ENCODE measurements at places on chromosomes 12 and 14.
A peak's percentile ranks its signal among the peaks of the same experiment; 100 is the strongest.

DNA sequence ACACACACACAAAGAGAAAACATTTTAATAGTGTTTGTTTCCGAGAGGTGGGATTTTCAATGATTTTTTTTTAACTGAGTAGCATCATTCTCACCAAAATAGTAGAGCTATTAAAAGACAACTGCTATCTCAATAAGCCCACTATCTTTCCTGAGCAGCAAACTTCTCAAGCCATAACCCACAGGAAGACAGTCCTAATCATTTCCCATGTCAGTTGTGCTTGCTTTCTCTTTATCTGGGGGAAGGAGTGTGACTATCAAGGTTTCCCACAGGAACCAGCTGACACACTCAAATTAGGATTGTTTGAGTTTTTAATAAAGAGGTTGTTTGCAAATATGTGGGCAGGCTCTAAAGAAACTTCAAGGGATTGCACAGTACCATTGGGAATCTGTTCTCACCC is 4.9 kb upstream of the MAX start:
- no peak for DNase-seq

GRCh38 chr12:82694276-82694675 is 7.6 kb downstream of the TMTC2 start:
- DNase-seq = no peak

- DNase-seq = no peak
Observed at GRCh38 chr12:109824731-109825130, 8.5 kb downstream of the TRPV4 start.

DNA sequence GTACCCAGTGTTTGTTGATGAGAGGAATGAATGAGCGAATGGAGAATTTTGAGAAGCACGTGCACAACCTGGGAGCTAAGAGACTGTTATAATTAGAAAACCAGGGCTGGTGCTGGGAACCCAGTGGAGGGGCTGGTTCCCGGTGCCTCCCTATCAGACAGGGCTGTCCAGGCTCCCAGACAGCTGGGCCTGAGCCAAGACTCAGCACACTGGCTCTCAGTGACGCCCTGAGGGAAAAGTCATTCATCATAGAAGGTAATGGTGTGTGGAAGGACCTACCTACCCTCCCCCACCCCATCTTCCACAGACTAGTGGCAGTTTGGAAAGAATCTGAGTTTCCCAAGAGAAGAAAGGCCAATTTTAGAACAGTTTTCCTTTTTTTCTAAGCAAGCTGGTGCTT is 34.7 kb downstream of the KCNA5 start:
- no peak for DNase-seq

- DNase-seq = no peak
Observed at GRCh38 chr12:130762319-130762675, 46.2 kb upstream of the RIMBP2 start.

GRCh38 chr14:100144996-100145646 is 14.3 kb downstream of the DEGS2 start:
- no peak for DNase-seq

DNA sequence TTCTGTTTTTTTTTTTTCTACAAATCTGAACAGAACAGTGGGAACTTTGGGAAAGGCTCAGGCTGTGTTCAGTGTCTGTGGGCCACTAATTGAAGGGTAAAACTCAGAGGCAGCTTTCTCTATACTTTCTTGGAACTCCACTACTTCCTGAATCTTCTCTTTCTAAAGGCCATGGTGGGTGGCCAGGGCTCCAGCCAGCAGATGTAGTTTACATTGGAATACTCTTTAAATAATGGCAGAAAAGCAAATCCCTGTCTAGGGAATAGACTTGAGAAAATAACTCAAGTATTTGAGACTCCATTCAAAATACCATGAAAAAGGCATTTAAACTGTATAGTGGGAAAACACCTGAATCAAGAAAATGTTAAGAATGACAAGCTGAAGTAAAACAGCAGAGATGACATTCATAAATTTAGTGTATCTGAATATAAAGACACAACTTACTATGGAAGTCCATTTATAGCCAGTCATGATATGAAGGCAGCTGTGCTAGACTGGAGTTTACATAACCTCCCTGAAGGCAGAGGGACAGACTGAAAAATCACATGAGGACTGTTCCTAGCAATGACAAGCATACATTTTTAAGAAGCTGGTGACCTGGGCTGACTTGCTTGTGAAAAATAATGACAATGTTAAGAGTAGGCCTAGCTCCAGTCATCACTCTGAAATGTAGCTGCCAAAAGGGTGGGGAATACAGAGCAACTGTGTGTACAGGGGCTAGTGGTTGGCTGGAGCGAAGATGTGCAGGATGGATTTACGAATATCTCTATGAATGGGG is 168.6 kb downstream of the STXBP6 start:
- DNase-seq = no peak

- DNase-seq = no peak
Observed at GRCh38 chr12:104455578-104456416, 951 bp upstream of the CHST11 start.

DNA sequence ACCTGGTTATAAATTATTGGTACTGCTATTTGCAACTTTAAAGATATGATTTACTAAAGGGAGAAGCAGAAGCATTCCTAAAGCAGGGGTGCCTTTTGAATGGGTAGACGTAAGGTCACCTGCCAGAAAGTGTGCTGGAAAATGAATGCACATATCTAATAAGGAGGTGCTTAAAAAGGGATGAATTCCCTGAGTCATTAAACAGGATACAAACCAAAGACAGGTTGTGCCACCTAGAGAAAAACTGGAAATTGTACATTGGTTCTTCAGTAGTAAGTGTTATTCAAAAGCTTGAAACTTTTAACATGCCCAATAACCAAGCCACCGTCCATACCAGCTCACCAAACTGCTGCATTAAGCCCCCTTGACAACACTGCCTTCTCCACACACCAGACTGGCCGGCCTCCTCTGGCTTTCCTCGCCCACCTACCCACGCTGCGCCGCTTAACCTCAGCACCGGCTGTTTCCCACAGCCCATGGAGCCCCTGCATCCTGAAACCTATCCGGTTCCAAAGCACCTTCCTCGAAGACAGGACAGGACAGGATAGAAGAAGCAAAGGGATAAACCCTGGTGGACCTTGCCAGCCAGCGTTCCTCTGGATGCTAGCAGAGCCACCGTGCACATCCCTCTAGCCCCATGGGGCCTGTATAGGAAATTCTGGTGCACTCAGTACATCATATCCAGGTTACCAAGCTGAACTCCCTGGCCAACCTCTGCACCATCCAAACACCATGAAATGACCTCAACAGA is 201.5 kb upstream of the CAND1 start:
- no peak for DNase-seq

- DNase-seq = no peak
Observed at GRCh38 chr14:92252323-92252722, 70.6 kb upstream of the SLC24A4 start.

DNA sequence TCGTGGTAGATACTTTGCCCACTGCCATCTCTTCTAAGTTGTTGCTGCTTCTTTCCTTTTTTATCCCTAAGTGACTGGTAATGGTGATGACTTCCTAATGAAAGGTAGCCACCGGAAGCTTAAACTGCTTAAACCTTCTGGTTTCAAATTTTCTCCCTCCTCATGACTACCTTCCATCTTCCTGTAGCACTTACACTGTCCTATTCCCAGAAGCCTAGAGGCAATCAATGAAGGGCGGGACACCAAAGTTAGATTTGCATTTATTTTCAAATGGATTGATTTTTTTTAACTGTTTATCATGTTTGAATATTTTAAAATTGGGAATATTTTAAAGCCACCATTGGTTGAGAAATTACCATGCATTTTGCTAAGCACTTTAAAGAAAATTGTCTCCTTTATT is 64.7 kb downstream of the MSRB3 start:
- DNase-seq = no peak

DNA sequence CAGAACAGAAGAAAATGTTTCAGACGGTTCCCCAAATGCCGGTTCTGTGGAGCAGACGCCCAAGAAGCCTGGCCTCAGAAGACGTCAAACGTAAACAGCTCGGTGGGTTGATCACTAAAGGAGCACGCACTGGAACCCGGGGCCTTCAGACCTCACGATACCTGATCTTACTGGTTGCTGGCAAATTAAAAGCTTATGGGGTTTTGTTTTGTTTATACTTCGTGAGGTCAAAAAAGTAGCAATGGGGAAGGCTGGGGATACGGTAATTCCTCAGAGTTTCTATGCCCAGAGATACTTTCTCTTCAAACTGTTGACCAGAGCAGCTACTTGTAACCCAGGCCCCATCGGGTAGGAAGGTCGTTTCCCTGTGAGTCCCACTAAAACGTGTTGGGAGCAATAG is 1.7 kb downstream of the CDKN1B start:
- DNase-seq = no peak

- no peak for DNase-seq
Observed at GRCh38 chr12:66768293-66768692, 89.4 kb upstream of the GRIP1 start.

- no peak for DNase-seq
Observed at GRCh38 chr12:131055596-131056233, 102.0 kb downstream of the ADGRD1 start.

- no peak for DNase-seq
Observed at GRCh38 chr14:103121121-103121845, 2.0 kb upstream of the TNFAIP2 start.

DNA sequence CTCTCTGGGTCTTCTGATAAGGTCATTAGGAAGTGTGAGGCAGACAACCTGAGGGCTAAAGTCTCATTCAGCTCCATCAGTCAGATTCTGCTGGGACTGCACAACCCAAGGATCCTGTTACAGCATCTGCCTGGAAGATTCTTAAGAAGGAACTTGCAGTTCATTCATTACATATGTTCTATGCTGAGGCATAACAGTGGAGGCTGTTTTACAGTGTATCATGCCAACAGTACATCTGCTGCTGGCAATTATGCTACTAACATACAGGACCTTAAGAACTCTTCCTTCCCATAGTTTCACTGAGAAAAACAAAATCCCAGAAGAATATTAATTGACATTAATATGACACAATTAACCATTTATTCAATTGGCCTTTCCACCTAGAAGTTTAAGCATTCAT is 968.6 kb downstream of the DIO2 start:
- DNase-seq = no peak

DNA sequence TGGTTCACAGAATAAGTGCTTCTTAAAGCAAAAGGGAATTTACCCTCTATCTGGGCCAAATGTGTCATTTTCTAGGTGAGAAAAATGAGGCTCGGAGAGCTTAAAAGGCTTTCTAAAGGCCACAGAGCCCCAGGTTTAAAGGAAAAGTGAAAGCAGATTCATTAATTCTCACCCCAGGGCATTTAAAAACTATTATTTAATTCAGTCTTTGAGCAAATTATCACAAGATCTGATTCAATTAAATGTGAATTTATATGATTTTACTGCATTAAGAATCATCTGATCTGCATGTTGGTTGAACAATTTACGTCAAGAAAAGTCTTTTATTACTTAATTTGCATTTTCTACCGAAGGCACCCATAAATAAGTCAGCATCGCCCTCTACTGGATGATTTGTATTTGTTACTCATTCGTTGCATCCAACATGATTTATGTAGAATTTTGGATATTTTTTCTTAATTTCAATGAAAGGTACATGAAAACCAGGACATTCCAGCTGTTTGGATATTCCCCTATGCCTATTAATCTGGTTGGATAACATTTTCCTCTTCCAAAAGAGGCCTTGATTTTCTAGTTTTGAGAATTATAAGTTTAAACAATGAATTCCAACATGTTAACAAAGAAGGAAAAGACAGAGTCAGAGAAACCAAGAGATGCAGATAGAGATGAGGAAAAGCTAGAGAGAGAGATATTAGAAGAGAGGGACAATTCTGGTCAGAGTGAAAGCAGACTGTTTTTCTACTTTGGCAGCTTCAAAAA is 19.1 kb upstream of the DHRS7 start:
- peak; percentile 35 for DNase-seq

DNA sequence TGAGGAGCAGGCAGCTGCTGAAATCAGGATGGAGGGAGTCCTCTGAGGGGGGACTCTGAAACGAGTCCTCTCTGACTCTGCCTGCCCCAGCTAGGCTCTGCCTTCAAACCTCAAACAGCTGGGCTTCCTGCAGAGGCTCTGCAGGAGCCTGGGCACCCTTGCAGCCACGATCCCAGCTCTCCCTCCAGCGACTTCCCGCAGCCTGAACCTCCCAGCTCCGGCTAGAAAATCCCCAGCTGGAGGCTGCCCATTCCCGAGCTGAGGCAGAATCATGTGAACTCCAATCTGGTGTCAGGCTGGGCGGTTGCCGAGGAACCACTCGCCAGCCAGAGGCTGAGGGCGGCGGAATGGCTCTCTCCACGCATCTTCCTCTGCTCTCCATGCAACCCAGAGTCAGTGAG is at the start of gene GPR68:
TSS of gene GPR68 (minus strand) at position 204 of the 401 bp plus-strand sequence. CDS start 9,654 bp downstream, outside the sequence.
- DNase-seq = no peak

DNA sequence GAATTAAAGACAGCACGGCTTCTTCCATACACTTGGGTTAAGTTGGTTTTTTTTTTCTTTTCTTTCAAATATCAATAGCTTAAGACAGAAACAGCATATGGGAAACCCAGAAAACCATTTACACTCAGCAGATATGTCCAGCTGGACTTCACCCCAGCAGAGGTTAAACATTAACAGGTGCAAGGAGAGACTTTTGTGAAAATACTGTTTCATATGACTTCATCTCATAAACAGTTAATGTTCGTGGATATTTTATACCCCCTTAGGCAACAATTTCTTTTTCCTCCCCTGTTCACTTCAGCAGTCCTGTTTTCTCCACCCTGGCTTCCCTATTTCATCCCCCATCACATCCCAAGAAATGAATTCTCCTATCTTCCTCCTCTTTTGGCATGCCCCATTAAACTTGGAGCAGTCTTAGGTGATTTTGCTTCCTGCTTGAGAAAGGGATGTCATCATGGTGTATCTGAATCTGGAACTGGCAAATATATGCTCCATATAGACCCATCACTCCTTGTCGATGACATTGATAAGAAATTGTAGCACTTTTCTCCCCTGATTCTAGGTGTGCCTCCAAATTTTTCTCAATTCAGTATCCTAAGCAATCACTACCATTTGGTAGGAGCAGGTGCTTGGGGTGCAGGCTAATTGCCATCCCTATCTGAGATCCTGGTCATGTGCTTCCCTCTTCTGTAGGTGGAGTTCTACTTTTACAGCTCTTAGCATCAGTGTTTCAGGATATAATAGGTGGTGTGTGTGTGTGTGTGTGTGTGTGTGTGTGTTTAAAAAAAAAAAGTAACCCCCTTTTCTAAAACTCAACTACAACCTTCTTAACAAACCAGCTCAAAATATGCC is 67.9 kb downstream of the BMP4 start:
- DNase-seq = no peak

- no peak for DNase-seq
Observed at GRCh38 chr14:78154827-78155226, 15.3 kb upstream of the NRXN3 start.

- no peak for DNase-seq
Observed at GRCh38 chr12:16955083-16955657, 349.2 kb upstream of the LMO3 start.

- DNase-seq = no peak
Observed at GRCh38 chr12:49632986-49633702, 9.8 kb downstream of the PRPF40B start.
